ENCODE measurements at places on chromosomes 6 and 20.

DNA sequence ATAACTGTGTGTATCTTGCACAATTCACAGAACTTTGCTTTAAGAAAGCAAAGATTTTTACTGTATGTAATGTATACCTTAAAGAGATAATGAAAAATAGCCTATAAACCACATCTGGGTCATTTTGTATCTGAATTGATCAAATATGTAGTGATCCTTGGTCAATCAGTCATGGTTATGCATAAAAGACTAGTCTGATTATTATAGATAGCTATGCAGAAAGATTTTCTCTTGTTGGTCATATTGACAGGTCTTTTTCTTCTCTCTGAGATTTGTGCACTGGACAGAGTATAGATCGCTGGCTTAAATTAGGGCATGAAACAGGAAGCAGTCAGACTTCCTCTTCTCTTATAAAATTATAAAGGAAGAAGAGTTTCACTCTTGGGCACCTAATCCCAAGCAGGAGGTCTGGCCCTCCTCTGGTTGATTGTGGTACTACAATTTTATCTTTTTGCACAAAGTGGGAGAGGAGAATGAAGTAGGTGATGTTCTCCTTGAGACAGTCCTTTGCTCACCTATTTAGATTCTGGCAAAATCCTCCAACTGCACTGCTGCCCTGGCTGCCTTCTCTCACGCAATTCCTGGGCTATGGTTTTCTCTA is 380.9 kb upstream of the RGS17 start:
- DNase-seq: no peak

DNA sequence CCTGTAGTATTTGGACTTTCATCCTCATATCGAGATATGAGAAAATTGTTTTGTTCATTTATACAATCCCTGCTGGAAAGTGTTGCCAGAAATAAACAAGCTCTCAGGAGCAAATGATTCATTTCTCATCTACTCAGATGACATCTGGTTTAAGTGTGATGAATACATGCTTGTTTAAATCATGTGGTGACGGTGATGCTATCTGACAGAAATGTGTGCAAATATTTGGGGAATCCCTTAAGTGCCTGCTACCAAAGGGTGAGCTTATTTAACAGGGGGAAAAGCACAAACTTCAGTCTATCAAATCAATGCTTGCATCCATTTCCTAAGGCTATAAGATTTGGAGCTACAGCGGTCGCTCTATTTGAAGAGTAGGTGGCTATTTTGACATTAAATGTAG is 368.3 kb upstream of the SASH1 start:
- DNase-seq: no peak

DNA sequence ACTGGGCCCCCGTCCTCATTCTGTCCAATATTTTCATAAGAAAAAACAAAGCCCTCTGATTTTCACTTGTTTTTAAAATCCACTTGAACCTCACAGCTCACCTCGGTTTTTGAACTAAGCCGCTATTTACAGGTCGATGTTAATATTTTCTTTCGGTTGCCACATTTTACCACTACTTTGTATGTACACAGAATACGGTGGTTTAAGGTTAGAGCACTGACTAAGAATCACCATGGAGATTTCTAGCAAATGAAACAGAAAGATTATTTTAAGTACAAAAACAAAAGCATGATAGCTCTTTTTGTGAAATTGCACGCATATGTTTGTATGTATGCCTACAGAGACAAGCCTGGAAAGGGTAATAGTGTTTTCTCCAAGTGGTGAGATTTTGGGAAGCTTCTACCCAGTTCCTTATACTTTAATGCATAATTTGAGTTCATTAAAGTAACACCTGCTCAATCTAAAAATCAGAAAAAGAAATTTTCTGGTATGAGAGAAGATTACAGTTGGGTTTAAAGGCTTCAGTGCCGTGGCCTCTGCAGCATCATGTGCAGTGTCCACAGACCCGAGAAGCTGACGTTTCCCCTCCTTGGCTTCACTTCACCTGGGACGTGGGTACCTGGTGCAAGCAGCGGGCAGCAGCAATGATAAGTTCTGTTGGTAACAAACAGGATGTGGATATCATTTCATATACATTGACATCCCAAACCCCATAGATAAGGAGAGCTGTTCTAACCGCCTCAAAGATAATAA is 144.0 kb downstream of the UST start:
- DNase-seq: no peak

DNA sequence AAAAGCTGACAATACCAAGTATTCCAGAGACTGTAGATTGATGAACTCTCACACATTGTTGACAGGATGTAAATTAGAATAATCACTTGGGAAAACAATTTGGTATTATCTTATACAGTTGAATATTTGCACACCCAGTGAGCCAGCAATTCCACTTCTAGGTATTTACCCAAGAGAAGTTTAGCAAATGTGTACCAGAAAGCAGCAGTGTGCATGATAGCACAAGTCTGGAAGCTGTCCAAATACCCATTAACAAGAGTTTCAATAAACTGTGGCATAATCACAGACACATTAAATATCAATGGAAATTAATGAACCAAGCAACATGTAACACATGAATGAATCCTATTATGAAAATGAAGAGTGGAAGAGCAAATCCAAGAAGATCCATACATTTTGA is 233.6 kb downstream of the TPBG start:
- peak; percentile 93 for DNase-seq

- no peak for DNase-seq
Measured at GRCh38 chr6:13765570-13765969, 48.8 kb downstream of the MCUR1 start.

DNA sequence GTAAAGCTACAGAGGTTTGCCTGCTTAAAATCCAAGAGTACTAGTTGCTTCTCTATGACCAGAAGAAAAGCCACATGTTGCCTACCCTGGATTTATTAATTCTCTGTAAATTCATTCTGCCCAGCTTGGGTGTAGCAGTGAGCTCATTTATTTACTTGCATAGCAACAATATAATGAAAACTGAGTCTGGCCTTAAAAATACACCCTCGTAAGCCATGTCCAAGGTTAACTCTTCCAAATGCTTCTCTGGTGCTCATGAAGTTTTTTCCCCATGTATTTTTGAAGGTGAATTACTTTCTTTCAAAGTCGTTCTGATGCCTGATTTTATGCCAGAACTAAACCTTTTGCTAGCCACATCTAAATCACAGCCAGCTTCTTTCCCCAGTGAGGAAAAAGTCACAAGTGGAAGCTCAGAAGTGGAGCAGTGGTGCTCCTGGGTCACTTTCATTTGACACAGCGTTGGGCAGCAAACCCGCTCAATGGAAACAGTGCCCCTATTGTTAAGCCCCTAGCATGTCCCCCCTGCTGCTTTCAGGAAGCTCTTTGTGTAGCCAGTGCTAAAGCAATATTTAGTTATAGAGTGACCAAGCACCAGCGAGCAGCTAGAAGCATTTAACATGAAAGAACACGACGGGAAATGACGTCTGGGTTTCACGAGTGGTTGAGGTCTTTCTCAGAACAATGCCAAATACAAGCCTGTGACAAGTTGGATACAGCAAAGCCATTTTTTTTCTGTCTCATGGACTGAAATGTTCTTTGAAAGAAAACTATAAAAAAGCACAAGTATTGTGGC is 29.8 kb downstream of the NEDD9 start:
- DNase-seq: peak; percentile 2

- no peak for DNase-seq
Measured at GRCh38 chr20:22257912-22258311, 326.5 kb downstream of the FOXA2 start.

DNA sequence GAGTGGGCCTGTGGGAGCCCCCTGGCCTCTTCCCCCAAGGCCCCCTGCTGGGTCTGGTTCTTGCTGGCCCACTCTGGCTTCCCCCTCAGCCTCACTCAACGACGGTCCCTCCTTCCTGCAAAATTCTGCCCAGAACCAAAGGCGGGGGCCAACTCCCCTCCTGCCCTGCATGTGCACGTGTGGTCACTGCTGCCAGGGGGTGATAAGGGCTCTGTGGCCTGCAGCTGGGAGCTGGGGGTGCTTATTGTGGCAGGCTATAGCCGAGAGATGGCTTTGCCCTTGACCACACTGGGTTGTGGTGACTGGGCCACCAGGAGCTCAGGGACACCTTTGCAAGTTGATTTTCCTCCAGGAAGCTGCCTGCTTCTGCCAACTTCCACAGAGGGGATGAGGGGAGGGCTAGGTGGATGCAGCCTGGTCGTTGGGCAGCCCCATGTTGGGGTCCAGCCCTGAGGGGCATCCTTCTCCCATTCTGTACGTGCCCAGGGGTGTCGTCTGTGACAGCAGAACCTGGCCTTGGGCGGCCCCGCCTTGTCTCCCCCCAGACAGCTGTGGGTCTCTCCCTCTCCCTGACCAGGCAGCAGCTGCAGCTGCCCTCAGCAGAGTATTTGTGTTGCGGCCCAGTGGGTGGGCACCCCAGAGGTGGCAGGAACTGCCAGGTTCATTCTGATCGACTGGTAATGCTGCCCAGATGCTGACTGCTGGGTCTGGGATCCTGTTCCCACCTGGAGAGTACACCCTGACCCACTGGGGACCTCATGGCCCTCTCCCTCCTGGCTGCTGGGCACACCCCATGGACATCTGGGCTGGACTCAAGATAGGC is 5.6 kb downstream of the TCEA2 start:
- no peak for DNase-seq

- DNase-seq: no peak
Measured at GRCh38 chr6:41798901-41799558, 11.5 kb downstream of the TOMM6 start.

DNA sequence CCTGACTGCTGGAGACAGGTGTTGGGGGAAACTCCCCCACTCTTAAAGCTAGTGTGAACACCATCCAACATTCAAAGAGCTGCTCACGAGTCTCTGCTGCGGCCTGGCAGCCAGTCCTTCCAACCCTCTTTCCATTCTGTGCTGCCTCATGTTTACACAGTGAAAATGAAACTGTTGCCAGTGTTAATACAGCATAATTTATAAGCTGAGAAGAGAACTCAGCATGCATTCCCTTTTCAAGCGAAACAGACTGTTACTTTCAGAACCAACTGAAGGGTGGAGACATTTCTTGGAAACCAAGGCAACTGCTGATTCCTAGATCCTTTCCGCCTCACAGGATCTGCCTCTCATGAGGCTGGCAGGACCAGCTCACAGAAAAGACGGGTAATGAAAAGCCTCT is 533.8 kb upstream of the ID4 start:
- DNase-seq: peak; percentile 72

DNA sequence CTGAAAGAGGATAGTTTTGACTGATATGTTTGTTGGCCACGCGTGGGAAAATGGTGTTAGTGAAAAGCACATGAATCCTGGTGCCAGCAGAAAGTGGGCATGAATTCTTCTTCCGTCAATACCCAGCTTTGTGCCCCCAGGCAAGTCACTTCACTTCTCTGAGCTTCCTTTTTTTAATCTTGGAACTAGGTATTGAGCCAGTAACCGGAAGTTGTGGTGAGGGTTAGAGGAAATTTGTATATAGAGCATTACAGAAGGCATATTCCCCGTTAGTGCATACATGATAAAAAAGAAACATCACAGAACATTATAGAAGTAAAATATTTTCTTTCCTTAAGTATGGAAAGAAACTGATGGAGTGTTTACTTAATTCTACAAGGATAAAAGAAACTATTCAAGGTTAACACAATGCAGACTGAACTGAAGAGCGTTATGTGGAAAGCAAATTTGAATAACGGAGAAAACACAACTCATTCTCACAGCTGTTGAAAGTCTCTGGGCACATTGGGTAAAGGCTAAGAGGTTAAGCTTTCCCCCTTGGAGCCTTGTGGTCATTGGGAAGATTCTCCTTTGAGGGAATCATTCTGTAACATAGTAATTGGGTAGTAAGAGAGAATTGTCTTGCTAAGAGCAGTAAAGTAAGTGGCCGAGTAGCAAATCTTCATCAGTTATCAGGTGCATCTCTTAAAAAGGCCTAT is 223.1 kb downstream of the BCAS1 start:
- DNase-seq: no peak

- peak; percentile 60 for DNase-seq
Measured at GRCh38 chr6:116011520-116011919, 49.2 kb downstream of the FRK start.

DNA sequence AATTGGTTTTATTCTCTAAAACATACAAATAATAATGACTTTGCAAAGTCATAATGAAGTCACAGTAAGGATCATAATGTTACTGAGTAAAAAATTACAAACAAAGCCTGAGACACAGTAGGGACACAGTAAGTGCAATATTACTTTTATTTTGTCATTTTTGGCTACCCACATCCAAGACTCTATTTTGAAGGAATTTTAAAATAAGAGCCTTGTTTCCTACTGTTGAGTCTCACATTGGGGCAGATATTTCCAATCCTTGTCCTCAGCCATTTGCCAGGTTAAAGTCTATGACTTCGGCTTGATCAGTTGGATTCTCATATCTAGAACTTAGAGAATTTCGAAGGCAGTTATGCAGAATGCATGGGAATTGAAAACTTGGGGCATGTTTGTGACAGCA is 10.8 kb upstream of the RHAG start:
- DNase-seq: no peak

DNA sequence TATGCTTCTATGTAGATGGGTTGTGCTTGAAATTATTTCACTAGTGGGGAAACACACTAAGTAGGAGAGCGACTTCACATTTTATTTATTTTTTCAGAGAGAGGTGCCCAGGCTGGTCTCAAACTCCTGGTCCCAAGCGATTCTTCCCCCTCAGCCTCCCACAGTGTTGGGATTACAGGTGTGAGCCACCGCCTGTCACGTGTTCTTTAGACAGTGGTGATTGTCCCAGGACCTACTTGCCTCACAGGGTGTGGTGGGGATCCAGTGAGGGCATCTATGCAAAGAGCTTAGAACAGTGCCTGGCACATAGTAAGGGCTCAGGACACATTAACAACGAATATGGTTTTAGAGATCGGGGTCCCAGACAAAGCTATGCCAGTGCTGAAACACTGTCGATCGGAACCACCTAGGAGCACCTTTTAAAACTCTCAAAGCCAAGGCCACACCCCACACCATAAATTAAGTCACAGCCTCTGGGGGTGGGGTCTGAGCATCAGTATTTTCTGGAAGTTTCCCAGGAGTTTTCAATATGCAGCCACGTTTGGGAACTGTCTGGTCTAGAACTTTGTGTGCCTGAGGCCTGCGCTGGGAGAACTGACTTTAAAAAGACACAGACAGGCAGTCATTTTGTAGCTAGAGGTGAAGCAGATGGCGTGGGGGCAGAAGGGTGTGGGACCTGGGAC is 4.8 kb upstream of the BCAS4 start:
- no peak for DNase-seq

Data from NCI-H774 (cell line).